Heart left ventricle (tissue), 16 donors: ENCODE measurements at places on chromosomes 5 and 9. TPM values are rescaled to one million over a fixed set of nuclear protein-coding genes. Genes with fewer than 3 reads are reported as not detected.
A peak's percentile ranks its signal among the peaks of the same experiment; 100 is the strongest.

REEP5 gene
- total RNA-seq, result 103 TPM

NDUFS6 gene
- 87.1 TPM for total RNA-seq

CSF2 gene
- not detected for total RNA-seq

FBXW5 gene
- total RNA-seq, result 326 TPM

DNA sequence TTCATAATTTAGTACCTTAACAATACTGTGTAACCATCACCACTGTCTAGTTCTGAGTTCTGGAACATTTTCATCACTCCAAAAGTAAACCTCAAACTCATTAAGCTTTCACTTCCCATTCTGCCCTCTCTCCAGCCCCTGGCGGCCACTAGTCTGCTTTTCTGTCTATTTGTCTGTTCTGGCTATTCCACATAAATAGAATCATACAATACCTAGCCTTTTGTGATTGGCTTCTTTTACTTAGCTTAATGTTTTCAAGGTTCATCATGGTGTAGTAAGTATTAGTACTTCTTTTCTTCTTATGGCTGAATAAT, 138.7 kb downstream of the RAPGEF6 start:
- DNase-seq, result no peak

GRCh38 chr5:38809388-38810359, 36.1 kb upstream of the OSMR start:
- DNase-seq, result peak; percentile 85

DNA sequence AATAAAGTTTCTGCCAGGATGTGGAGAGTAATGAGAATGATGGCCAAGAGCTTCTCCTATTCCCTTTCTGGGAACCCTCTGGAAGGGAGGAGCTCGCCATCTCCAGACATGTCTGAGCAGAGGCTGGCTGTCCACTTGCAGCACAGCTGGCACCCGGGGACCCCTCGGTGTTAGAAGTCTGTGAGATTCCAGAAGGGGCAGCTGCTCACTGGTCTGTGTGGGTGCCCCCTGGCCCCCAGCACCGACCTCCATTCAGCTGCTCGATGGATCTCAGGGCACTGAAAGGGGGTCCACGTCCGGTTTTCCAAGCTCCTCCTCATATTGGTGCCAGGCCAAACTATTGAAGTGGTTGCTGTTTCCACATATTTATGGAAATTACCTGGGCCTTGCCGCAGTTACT, 3.6 kb upstream of the FAM163B start:
- no peak for DNase-seq

GRCh38 chr5:71891406-71891805, 172.3 kb downstream of the CARTPT start:
- DNase-seq, result no peak

- DNase-seq, result no peak
These were observed 142.7 kb downstream of the PAX5 start for GRCh38 chr9:36891341-36891811.

DNA sequence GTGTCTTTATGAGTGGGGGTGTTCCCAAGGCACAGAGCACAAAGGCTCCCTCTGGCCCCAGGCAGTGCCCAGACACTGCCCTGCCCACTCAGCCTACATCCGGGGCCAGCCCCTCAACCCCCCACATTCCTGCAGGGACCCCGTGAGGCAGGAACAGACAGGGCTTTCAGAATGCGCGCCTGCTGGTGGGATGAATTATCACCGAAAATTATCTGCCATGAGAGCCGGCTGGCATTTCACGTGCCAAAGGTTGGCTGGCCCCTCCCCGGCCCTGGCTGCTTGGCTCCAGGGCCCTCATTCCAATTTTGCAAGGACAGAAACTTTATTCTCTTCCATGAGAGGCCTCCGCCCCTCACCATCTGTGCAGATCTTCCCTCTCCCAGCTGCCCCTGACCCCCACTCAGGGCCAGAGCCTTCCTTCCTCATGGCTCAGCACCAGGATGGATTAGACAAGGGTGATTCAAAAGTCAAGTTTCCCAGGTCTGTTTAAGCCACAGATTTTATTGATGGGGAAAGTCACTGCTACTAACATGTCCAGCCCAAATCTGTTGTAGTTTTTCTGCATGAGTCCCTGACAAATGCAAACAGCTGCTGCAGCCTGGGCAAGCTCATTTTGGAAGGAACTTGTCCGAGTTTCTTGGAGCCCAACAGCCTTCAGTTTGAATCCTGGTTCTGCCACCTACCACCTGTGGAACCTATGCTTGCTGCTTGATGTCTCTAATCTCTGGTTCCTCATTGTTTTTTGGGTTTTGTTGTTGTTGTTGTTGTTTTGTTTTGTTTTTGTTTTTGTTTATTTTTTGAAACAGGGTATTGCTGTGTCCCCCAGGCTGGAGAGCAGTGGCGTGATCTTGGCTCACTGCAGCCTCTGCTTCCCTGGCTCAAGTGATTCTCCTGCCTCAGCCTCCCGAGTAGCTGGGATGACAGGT, 32.3 kb upstream of the WDR38 start:
- DNase-seq, result no peak

- DNase-seq, result peak; percentile 77
These were observed 789 bp downstream of the ACER2 start for GRCh38 chr9:19409401-19410194.

GRCh38 chr5:97422678-97423077, 239.6 kb upstream of the RIOK2 start:
- DNase-seq, result no peak
